ENCODE measurements at places on chromosomes 12 and 14.

DNA sequence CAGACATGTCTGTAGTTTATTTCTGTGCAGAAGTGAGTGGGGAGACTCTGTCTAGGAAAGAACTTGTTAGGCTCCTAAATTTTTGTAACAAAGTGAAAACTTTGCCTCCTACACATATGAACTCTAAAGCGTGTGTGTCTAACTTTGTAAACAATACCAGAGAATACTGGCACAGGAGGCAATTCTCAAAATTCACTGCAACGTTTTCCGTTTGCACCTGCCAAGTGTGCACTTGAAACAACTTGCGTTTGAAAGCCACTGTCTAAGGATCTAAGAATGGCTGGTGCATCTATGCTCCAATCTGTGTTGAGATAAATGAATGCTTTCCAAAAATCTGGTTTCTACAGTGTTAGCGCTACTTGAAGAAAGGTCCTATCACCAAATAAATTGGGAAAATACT lies 15.3 kb downstream of the GRIP1 start:
- no peak for DNase-seq

DNA sequence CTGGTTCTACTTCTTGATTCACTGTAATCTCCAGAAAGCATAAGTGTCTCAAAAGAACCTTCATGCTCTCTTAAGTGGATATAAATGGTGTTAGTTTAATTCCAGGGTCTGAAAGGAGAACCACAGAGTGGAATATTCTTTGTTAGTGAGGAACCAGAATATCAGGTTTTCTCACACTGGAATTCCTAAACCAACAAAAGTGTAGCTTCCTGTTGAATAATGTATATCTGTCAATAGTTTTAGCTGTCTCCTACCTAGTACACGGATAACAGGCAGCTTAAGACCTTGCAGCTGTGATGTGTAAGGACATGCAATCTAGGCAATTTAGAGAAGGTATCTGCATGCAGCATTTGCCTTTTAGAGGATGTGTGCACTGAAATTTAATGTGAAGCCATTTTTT lies 24.0 kb downstream of the LRIG3 start:
- DNase-seq = no peak

- DNase-seq = no peak
Observed at GRCh38 chr12:78931466-78931990, 67.0 kb downstream of the SYT1 start.

- no peak for DNase-seq
Observed at GRCh38 chr14:71103662-71104484, 196.6 kb downstream of the PCNX1 start.

GRCh38 chr12:57454566-57455373 lies at the start of gene INHBE:
Gene INHBE (plus strand): TSS chr12:57455307. CDS start chr12:57455537, 230 bp downstream.
- no peak for DNase-seq

- DNase-seq = no peak
Observed at GRCh38 chr14:47978871-47979270, 303.5 kb upstream of the MDGA2 start.

GRCh38 chr14:105205673-105206208 lies 24.6 kb upstream of the NUDT14 start:
- DNase-seq = no peak

GRCh38 chr12:389142-390096 lies at the start of gene KDM5A:
Gene KDM5A (minus strand): TSS chr12:389320. CDS start chr12:389091, 229 bp downstream.
- DNase-seq = peak; percentile 86

GRCh38 chr12:54296393-54297099 lies 4.3 kb downstream of the NFE2 start:
- no peak for DNase-seq

DNA sequence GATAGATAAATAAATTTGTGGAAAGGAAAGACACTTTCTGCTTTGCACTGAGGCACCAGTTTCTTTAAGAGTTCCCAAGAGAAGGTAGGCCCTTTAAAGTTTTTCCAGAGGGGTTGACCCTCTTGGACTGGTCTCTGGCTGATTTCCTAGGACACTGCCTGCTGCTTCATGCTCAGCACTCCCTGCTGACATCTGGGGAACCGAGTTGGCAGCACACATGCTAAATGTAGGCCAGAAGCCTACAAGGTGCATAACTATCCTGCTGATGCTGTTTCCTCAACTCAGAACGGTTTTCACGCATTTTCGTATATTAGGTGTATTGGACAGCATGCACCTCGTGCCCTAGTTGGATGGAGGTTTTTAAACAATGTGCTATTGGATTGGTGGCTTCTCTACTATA lies 887.2 kb upstream of the SEL1L start:
- no peak for DNase-seq

DNA sequence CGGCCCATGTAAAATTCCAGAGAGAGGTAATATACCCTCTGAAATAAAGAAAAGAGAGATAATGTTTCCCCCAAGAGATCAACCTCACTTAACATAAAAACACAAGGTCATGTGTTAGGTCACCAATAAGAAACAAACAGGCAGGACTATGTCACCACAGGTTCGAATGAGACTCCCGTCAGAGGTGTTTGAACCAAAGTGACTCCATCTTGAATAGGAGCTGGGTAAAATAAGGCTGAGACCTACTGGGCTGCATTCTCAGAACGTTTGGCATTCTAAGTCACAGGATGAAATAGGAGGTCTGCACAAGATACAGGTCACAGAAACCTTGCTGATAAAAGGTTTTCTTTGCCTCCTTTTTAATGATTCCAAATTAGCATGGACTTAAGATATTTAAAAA lies 6.5 kb downstream of the PYGL start:
- no peak for DNase-seq

DNA sequence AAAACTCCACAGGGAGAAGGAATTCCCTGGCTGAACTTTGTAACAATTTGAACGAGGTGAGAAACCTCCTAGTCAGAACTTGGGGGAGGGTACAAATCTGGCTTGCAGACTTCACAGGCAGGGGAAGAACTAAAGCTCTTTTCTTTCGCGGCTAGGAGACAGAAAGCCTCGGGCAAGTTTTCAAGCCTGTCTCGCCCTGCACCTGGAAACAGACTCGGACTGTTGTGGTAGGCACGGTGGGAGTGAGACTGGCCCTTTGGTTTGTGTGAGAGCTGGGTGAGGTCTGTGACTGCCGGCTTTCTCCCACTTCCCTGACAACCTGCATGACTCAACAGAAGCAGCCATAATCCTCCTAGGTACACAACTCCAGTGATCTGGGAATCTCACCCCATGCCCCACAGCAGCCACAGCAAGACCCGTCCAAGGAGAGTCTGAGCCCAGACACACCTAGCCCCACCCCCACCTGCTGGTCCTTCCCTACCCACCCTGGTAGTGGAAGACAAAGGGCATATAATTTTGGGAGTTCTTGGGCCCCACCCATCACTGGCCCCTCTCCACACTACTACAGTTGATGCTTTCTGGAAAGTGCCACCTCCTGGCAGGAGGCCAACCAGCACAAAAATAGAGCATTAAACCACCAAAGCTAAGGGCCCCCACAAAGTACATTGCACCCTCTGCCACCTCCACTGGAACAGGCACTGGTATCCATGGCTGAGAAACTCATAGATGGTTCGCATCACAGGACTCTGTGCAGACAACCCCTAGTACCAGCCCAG lies 102.7 kb upstream of the ST8SIA1 start:
- no peak for DNase-seq

DNA sequence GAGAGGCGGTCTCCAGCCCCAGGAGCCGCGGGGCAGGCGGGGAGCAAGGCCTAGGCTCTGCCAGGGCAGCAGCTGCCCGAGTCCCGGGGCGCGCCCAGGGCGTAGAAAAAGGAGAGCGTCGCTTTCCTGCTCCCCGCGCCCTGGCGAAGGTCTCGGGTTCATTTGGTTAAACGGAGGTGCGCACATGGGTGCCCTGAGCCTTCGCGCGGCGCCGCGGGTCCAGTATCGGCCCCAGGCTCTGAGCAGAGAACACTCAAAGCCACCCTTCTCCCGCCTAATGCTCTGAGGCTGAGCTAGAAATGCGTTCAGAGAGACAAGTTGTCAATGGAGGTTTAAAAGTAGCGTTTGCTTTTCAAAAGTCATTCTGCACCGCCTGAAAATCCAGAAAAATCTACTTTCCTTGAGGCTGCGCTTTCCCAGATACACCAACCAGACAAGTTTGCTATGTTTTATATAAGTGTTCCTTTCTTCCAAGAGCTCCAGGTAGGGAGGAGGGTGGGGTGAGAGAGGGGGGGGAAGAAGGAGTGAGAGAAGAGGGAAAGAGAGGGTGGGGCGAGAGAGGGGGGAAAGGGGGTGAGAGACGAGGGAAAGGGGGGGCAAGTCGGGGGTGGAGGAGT lies 1.5 kb downstream of the TMEM132C start:
- DNase-seq = no peak

GRCh38 chr12:5073853-5074252 lies 30.2 kb downstream of the KCNA5 start:
- no peak for DNase-seq

DNA sequence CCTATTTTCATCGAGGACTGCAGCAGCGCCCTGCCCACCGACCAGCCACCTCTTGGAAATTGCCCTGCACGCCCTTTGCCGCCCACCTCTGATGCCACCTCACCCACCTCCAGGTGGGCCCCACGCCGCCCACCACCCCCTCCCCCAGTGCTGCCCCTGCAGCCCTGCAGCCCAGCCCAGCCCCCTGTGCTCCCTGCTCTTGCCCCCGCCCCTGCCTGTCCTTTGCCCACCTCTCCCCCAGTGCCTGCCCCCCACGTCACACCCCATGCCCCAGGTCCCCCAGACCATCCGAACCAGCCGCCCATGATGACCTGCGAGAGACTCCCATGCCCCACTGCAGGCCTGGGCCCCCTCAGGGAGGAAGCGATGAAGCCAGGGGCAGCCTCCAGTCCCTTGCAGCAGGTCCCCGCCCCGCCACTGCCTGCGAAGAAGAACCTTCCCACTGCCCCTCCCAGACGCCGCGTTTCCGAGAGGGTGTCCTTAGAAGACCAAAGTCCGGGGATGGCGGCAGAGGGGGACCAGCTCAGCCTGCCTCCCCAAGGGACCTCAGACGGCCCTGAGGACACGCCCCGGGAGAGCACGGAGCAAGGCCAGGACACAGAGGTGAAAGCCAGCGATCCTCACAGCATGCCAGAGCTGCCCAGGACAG lies 96.5 kb downstream of the LGMN start:
- DNase-seq = no peak

DNA sequence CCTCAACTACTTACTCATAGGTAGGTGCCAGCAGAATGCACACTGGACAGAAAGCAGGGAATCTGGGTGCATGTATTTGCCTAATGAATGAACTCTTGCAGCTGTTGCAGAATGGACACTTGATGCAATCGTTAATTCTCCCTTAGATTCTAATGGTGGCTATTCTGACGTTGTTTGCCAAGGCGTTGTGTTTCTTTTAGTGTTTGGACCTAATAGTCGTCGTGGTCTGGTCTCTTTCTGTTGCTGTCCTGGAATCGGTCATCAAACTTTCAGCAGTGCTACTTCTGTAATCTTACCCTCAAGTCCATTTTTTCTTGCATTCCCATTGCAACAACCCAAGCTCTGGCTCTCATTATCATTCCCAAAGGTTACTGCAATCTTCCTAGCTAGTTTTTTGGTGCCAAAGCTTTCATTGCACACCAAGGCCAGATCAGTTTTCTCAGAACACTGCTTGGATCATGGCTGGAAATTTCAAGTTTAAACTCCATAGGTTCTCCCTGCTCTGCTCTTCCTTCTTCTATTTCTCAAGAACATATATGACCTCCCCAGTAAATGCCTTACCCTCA lies 31.3 kb downstream of the BMP4 start:
- DNase-seq = no peak

DNA sequence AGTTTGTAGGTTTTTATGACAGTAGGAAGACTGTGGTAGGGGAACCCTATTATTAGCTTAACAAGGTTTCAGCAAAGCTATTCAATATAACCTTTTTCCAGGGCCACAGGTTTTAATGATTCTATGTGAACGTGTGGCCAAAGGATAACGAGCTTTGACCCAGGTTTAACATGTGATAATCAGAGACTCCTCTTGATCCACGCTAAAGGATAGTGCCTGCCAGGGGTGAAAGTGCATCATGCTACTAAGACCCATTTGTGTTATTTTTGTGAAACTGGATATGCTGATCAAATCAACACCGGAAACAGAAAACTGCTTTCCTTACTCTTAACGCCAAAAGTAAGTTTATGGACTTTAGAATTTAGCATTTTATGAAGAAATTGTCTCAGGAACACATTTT lies 909 bp upstream of the TAOK3 start:
- DNase-seq = no peak

GRCh38 chr12:2179058-2179457 lies 126.3 kb downstream of the CACNA1C start:
- no peak for DNase-seq

DNA sequence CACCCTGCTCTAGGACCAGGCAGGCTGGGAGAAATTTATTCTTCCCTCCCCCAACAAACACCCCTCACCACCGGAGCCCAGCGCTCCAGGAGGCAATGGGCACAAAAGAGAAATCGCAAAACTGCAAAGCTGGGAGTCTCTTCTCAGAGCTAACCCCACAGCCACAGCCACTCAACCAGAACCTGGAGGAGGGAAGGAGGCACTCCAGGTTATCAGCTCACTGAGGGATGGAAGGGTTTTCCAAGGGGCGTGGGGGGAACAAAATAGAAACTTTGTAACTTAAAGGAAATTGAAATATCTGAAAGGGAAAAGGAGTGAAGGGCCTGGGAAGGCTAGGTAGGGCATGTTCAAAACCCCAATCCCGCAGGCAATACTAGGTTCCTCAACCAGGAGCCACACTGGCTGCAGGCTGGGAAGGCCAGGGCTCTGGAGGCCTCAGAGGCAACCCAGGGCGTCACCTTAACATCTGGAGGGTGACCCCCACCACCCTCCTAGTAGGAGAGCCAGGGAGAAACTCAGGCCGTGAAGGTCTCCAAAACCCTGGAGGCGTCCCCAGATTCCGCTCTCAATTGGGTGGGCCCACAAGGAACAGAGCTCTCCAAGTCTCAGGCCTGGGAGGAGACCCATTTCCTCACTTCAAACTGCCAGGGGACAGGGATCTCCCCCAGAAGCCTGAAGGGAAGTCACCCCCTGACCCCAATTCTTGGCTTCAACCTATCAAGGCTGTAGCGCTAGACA lies 3.2 kb downstream of the KDM2B start:
- no peak for DNase-seq

DNA sequence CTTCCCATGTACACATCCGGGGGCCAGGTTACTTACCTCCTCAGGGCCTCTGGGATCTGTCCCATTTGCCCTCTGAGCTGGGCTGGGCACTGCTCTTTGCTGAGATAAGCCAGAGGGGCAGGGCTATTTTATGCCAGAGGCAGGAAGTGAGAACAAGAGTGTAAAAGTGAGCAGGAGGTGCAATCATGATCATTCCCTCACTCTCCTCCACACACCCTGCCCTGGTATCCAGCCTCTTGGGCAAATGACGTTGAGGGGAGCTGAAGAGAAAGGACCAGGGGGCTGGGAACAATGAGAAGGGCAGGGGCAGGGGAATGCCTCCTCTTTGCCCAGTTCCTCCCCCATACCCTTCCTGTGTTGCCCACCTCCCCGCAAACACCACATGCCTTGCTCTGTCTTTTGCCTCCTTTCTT lies 4.2 kb downstream of the LPAR5 start:
- no peak for DNase-seq

- DNase-seq = no peak
Observed at GRCh38 chr12:125272383-125272933, 207.2 kb downstream of the AACS start.

All from activated CD4-positive, alpha-beta T cell treated with anti-CD3 and anti-CD28 coated beads, Interleukin-2, amount 50 U/mL, for 4 hours (primary cell).